ENCODE measurements at places on chromosomes 11 and 22.

- no peak for DNase-seq
Observed at GRCh38 chr11:68120273-68121066, 718 bp downstream of the CHKA start.

DNA sequence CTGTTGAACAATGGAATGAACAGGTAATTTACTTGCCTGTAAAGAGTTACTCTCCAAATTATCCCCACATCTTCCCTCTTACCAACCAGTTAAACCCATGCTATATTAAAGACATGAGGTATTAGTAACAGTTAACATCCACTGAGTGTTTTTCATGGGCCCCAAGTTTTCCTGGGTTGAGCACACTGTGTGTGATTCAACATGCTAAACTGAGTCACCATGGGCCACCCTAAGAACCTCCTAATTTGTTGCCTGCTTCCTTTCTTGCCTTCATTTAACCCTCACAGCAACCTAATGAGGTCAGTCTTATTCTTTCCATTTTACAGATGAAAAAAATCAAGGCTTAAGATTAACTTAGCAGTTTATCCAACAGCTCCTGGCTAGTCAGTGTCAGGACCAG is 51.0 kb downstream of the GALNT18 start:
- no peak for DNase-seq

GRCh38 chr22:30023099-30023660 is 57.1 kb upstream of the HORMAD2 start:
- DNase-seq, result no peak

GRCh38 chr22:44862981-44863860 is 110.8 kb downstream of the ARHGAP8 start:
- DNase-seq, result no peak

DNA sequence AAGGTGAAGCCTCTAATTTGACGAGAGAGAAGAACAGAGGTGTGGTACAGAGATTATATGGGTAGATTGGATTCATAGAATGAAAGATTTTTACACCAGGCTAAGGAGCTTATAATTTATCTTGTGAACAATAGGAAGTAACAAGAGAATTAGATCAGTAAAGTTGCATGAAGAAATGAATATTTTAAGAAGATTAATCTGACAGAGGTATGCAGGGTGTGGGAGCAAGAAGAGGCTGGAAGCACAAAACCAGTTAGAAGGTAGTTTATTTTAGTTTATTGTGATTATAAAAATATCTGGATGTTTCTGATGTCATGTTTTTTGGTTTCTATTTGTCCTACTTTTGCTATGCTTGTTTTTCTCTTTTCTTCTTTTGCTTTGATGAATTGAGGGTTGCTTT is 15.7 kb downstream of the SLC5A12 start:
- DNase-seq, result no peak

Data from fibroblast of gingiva (primary cell).